ENCODE measurements at places on chromosomes 12 and 14.

DNA sequence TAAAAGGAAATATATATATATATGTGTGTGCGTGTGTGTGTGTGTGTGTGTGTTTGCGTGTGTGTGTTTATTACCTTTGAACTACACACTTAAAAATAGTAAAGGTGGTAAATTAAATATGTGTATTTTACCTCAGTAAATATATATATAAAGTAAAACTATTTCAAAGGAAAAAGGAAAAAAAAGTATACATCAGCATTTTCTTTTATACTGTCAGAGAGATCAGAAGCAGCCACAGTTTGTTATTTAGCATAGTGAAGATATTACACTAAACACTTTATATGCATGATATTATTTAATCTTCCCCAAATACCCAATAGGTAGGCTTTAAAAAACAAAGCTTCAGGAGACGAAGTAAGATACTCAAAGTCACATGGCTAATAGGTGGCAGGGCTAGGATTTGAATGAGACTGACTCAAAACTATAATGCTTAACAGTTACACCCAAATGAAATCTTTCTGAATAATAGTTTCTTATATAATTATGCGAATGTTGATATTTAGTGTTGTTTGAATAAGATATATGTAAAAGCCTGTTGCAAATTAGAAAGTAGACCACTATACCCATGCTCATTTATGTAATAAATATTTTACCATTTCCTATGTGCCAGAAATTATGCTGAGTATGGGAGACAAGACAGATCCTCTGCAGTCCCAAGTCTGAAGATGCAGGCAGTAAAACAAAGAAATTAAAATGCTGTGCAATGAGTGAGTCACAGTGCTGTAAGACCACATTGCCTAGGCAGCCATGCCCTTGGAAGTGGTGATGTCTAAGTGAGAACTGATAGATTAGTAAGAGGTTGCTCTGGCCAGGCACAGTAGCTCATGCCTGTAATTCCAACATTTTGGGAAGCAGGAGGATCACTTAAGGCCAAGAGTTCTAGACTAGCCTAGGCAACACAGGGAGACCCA, 66.1 kb downstream of the PDZRN4 start:
- no peak for DNase-seq

DNA sequence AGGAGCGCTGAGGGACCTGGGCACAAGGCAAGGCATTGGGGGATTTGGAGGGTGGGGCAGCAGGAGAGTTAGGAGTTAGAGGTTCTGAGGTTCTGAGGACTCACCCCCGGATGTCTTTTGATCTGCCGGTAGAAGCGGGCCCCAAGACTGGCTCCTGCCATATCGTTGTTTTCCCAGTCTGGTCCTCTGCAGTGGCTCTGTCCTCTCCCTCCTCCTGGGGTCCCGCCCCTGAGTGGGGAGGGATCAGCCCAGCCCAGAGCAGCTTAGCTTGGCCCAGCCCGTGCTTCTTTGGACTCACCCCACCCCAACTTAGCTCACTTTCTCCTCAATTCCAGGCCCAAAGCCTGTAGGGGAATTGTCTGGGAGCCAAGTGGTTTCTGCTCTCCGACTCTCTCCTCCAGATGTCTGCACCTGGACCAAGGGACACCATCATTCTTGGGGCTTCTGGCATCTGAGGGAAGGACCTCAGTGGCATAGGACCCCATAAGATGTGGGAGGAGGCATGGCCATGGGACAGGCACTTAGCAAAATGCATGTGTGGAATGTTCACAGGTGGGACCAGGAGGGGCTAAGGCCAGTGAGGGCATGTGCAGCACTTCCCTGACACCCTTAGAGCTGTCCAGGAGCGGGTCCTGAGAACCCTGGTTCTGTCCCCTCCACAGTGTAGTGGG, 7.5 kb downstream of the SHMT2 start:
- no peak for DNase-seq

GRCh38 chr12:43676183-43676813, 82.3 kb downstream of the PUS7L start:
- no peak for DNase-seq

GRCh38 chr14:104062281-104062680, 23.2 kb upstream of the ASPG start:
- no peak for DNase-seq

DNA sequence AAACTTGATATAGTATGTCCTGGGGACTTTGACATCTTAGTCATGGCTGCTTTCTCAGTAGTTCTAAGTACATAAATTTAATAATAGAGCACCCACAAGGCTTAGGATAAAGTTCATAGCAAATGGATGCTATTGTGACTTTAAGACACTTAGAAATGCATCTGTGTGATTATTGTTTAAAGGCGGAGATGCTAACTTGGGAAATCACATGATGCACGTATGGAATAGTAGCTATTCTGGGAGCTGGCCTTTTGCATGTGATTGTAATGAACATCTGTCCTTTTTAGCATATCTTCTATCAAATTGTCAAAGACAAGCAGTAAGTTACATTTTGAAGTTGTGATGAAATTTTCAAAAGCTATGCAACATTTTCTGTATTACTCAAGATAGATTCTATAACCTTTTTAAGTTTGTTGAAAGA, 46.7 kb upstream of the ATP2A2 start:
- DNase-seq: no peak

DNA sequence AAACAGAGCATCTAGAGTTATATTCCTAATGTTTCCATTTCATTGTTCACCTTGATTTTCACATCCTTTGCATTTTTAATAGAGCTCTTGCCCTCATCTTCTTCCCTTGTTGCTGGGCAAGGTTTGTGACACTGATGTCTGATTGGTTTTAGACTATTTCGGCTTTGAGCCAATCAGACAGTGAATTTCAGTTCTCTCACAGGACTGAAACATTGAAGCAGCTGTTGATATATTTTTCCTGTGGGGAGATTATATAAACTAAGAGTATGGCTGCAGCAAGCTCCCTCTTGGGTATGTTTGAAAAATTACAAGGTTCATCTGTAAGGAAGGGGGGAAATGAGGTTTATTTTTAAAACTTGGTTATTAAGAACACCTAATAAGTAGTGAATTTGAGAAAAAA, 51.2 kb downstream of the ATF7IP start:
- DNase-seq: peak; percentile 67

DNA sequence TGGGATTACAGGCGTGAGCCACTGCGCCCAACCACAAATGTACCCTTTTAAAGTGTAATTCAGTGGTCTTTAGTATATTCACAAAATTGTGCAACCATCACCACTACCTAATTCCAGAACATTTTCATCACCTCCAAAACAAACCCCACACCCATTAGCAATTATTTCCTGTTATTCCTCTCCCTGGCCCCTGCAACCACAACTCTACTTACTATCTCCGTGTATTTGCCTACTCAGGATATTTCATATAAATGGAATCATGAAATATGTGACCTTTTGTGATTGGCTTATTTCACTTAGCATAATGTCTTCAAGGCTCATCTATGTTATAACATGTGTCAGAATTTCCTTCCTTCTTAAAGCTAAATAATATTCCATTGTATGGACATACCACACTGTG, 16.0 kb upstream of the AQP2 start:
- no peak for DNase-seq

- DNase-seq: no peak
Measured at GRCh38 chr14:99730876-99731546, 46.9 kb downstream of the CYP46A1 start.

Measured in activated CD8-positive, alpha-beta memory T cell treated with anti-CD3 and anti-CD28 coated beads, Interleukin-2, amount 10 ng/mL, durations not matched to agents 7 days and 5 days (primary cell).